Right hindlimb (tissue), 1 donor: ENCODE measurements at places on chromosomes 6 and 20.

- no peak for DNase-seq
These were observed 8.6 kb downstream of the AARS2 start for GRCh38 chr6:44304282-44305199.

GRCh38 chr6:27791182-27791943 is 120.8 kb downstream of the OR2B2 start:
- peak; percentile 76 for DNase-seq

DNA sequence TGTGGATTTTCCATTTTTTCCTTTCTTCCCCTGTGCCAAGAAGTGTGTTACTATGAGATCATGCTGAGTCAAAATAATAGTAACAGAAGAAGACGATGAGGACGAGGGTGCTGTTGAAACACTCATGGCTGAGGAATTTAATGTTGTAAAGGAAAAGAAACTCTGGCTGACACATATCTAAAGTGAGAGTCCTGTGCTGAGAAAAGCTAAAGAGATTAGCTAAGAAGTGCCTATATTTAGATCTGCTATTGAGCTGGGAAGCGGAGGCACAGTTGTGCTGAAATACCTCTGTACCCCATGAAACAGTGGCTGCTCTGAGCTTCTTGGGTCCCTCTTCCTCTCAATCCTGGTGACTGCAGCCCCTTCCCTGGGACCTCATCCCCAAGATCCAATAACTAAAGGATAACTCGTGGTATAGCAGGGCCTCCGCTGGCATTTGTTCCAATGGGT is 1.1 kb upstream of the SYTL3 start:
- no peak for DNase-seq

- DNase-seq = no peak
These were observed 109.8 kb downstream of the JAG1 start for GRCh38 chr20:10563935-10564492.

GRCh38 chr6:39254999-39255535 is 25.8 kb upstream of the KCNK5 start:
- no peak for DNase-seq

DNA sequence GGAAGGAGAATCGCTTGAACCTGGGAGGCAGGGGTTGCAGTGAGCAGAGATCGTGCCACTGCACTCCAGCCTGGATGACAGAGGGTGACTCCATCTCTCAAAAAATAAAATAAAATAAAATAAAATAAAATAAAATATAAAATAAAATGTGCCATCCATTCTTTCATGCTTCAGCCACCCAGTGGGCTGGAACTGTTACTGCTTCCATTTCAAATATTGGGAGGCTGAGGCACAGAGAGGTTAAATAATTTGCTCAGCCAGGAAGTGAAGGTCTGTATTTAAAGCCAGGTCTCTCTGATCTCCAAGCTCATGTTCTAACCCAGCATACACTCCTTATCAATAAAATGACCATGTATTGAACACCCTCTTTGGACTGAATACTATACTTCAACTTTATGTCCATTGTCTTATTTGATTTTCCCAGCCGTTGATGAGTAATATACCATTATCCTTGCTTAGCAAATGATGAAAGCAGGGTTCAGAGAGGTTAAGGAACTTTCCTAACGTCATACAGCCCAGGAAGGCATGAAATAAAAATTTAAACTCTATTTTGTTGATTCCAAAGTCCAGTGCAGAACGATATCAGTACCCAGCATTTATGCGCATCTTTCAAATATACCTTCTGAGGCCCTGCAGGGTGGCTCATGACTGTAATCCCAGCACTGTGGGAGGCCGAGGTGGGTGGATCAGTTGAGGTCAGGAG is 25.8 kb upstream of the SLC9A8 start:
- DNase-seq = no peak
